ENCODE measurements at places on chromosomes 3 and 15.

- DNase-seq: no peak
These were observed 965 bp downstream of the FLNB start for GRCh38 chr3:58009026-58009748.

DNA sequence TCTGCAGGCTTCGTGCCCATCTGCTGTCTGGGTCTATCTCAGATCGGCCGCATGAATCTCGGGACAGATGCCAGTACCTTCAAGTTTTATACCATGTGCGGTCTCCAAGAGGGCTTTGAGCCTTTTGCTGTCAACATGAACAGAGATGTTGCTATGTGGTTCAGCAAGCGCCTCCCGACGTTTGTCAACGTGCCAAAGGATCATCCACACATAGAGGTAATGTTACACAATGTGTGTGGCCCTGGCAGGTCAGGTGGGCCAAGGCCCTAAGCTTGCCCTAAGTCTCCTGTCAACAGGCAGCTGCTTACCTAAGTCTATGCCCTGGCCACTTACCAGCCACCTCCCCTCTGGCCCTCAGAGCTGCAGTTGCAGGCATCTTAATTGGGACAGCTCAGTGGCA is 324.0 kb upstream of the CHRM5 start:
- DNase-seq: no peak

DNA sequence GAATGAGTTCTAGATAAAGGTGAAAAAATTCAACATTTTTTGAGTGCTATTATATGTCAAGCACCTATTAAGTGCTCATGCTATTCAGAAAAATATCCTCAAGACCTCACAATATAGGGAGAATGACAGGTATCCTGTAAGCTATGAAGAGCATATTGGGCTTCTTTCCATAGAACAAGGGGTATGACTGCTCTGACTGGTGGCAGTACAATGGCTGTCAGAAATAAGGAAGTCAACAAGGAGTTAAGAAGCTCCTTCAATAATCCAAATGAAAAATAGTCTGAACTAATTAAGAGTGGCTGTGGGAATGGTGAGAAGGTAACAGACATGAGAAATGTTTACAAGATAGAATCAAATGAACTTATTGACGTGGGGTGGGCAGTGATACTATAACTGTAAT is 24.7 kb downstream of the NPTN start:
- DNase-seq: no peak

DNA sequence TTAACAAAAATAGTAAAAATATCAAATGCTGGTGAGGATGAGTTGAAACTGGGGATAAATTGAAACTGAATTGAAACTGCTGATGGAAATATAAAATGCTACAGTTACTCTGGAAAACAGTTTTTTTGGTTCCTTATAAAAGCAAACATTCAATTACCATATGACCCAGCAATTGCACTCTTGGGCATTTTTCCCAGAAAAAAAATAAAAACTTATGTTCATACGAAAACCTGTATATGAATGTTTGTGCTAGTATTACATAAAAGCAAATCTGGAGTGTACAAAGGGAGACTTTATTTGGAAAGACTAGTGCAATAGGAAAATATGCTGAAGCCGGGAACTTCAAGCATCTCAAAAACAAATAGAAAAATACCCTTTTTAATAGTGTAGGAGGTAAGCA is 857.9 kb upstream of the CADM2 start:
- no peak for DNase-seq

GRCh38 chr3:42742259-42742658 is 30.8 kb downstream of the CCDC13 start:
- DNase-seq: no peak

DNA sequence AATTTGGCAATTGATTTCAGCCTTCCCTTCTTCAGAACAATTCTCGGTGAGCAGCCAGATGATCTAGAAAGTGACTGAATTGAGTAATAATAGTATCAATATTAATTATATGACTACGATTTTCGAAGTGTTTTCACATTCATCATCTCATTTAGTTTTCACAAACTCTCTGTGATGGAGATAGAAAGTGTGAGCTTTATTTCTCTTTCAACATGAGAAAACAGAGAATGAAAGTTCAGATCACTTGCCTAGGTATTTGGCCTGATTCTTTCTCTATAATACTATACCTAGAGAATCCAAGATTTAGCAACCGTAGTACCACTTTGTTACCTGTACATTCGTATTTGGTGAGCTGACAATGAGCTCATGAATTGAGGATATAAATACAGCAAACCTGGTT is 739.2 kb upstream of the NR2F2 start:
- DNase-seq: no peak

DNA sequence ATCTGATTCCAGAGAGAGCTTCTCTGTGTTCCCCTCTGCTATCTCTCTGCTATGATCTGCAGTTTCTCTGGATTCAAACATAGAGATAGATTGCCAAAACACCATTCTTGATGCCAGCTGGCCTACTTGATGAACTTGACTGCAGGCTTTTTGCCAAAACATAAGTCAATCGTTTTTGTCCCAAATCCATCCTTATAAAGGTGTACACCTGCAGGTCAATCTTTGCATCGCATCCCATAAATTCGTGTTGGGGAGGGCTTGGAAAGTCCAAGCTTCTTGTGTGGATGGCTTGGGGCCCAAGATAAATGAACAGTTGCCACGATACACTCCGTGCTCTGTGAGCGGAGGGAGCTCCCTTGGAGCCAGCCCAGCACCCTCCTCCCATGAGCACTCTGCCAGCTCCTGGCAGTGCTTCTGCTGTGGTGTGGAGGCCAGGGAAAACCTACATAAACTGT is 2.7 kb downstream of the CERS3 start:
- no peak for DNase-seq

- no peak for DNase-seq
These were observed 355.3 kb upstream of the SLCO3A1 start for GRCh38 chr15:91498046-91498748.

DNA sequence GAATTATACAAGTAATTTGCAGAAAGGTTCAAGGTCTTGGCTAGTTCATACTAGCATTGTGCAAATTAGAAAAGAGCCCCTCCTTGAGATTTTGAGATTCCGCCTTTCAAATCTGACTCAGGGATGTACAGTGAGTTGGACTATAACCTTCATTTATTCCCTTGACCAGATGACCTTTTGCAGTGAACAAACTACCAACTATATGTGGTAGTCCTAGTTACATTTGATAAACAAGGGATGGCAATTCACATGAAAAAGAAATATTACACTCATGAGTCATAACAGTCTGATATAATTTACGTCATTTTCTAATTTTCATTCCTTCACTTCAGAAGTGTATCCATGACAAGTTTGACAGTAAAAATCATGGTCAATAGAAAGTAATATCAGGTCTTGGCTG is 860.4 kb downstream of the ROBO1 start:
- DNase-seq: no peak

- no peak for DNase-seq
These were observed 353.5 kb downstream of the MCTP2 start for GRCh38 chr15:94584833-94585244.

DNA sequence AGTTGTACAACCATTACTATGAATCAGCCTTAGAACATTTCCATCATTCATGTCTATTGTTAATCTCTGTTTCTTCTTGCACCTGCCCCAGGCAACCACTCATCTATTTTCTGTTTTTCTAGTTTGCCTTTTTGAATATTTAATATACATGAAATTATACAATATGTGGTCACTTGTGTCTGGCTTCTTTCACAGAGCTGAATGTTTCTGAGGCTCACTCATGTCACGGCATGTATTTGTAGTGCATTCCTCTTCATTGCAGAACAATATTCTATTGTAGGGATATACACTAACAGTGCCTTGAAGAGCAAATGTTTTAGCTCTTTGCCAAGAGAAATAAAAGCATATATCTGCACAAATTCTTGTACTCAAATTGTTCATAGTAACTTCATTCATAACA is 32.9 kb downstream of the CERS3 start:
- DNase-seq: no peak

- no peak for DNase-seq
These were observed 206.0 kb downstream of the THRB start for GRCh38 chr3:24288496-24289236.

- no peak for DNase-seq
These were observed 27.2 kb downstream of the ACKR2 start for GRCh38 chr3:42836150-42837123.

DNA sequence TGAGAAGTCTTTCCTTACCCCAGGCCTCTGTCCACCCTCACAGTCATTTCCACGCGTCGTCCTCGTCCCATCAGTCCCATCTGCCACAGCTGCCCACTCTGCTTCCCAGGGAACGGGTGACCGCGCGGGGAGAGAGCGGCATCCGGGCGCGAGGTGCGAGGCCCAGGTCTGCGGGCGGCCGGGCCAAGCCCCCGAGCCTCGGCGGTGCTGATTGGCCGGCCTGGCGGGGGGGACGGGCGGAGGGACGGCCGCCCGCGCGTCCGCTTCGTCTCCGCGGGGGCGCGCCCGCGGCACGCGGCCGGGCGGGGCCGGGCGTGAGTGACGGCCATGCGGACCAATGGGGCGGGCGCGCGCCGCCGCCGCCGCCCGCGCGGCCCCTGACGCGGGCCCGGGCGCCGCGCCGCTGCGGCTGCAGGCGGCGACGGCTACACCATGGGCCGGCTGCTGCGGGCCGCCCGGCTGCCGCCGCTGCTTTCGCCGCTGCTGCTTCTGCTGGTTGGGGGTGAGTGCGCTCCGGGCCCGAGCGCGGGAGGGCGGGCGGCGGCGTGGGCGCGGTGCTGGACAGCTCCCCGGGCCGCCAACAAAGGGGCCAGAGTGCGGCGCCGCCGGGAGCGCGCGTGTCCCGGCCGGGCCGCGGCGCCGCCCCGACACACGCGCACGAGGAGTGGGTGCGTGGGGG is at the start of gene PODXL2:
Gene PODXL2, plus strand, starts transcription at position 398 of the 679 bp plus-strand sequence. Its CDS starts 35 bp downstream, at position 433.
- DNase-seq: no peak

DNA sequence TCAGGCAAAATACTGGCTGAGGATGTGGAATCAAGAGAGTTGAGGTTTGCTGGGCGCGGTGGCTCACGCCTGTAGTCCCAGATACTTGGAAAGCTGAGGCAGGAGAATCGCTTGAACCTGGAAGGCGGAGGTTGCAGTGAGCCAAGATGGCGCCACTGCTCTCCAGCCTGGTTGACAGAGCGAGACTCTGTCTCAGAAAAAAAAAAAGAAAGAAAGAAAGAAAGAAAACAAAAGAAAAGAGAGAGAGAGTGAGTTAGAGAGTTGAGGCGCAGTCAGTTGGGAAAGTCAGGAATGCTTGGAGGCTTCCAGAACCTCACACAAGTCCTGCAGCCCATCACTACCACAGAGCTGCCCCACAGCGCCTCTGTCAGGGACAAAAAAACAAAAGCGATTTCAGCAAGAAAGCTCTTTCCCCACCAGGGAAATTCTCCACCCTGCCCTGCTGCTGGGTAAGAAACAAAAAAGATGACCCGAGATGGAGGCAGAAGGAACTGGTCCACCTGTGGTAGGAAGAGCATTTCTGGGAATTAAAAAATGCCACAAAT is 13.8 kb downstream of the HDC start:
- DNase-seq: no peak

DNA sequence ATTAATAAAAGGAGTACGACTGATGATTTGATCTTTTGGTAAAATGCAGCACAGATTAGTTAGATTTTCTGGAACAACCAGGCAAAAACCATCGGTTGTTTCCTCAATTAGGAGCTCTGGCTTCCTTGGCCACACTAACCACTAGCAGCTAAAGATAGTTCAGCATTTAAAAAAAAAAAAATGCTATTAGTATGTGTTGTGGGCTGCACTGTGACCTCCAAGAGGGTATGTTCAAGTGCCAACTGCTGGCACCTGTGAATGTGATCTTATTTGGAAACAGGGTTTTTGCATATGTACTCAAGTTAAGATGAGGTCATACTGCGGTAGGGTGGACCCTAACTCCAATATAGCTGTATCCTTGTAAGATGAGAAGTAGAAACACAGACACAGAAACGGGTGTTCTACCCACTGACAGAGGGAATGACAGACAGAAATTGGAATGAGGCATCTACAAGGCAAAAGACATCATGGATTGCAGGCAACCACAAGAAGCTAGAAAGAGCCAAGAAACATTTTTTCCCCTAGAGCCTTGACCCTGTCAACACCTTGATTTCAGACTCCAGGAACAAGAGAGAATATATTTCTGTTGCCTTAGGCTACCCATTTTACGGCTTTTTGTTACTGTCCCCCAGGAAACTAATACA is 534.6 kb upstream of the ROBO2 start:
- DNase-seq: no peak

DNA sequence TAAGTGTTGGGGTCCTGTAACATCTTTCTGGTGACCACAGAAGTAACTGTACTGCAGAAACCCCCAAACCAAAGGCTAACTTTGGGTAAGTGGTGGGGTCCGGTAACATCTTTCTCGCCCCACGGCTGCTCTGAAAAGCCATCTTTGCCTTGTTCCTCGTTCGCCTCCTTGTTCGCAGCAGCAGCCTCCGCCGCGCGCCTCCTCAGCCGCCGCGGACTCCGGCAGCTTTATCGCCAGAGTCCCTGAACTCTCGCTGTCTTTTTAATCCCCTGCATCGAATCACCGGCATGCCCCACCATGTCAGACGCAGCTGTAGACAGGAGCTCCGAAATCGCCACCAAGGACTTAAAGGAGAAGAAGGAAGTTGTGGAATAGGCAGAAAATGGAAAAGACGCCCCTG is 316.8 kb downstream of the TUSC7 start:
- no peak for DNase-seq

DNA sequence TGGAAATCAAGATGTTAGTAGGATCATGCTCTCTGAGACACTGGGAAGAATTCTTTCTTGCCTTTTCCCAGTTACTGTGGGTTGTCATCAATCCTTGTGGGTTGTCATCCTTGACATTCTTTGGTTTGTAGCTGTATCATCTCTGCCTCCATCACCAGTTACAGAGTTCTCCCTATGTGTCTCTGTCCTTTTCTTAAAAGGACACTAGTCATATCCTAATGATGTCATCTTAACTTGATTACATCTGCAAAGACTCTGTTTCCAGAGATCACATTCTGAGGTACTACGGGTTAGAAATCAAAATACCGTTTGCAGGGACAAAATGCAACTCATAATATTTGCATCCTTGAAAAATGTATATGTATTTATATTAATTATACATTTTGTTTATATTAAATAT is 500.4 kb downstream of the ZBBX start:
- DNase-seq: no peak

GRCh38 chr3:54358316-54358715 is 236.0 kb downstream of the CACNA2D3 start:
- no peak for DNase-seq

GRCh38 chr3:55484801-55485791 is 2.0 kb downstream of the WNT5A start:
- DNase-seq: no peak

DNA sequence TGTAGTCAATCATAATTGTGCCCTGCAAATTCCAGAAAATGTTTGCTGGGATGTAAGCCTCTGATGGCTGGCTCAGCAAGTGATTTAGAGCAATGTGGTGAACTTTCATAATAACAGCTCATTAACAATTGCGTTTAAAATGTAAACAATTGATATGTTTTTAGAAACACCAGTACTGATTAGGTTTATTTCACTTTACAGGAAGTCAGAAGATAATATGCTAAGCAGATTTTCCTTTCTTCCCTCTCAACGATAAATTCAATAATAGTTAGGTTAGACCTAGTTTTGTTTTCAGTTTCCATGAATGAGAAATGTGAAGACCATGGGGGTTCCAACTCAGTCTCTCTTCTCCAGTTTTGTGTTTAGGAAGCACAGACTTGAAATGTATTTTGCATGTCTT is 71.0 kb downstream of the FHIT start:
- DNase-seq: no peak
